ENCODE measurements at places on chromosomes 16 and 17.

- DNase-seq, result peak; percentile 61
Measured at GRCh38 chr17:63911657-63912100, 621 bp upstream of the CSHL1 start.

DNA sequence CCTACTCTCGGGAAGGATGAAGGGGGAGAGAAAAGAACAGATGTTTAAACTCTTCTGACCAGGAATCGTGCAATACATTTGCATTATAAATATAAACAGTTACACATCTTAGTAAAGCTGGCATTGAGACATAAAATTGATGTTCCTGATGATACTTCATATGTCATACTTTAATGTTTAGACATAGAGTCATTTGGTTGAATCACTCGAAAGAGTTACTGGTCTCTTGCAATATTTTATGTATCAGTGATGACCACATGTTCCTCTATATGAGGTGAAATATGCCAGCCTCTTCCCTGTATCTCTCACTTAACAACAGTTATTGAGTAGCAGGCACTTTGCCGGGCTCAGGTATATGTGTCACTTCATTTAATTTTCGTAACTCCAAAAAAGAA is 49.7 kb upstream of the PMFBP1 start:
- no peak for DNase-seq

DNA sequence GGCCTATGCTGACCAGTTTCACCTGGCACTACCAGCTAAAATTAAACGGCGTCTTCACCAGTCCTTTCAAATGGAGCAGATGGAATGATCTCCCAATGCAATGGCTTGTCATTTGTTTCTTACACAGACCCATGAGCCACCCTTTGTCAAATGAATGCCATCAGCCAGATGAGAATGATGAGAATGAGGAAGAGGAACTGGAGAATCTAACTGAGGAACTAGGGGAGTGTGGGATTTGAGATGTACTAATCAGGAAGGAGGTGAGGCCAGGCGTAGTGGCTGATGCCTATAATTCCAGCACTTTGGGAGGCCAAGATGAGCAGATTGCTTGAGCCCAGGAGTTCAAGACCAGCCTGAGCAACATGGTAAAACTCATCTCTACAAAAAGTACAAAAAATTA is 116.4 kb downstream of the HS3ST3A1 start:
- DNase-seq, result no peak

DNA sequence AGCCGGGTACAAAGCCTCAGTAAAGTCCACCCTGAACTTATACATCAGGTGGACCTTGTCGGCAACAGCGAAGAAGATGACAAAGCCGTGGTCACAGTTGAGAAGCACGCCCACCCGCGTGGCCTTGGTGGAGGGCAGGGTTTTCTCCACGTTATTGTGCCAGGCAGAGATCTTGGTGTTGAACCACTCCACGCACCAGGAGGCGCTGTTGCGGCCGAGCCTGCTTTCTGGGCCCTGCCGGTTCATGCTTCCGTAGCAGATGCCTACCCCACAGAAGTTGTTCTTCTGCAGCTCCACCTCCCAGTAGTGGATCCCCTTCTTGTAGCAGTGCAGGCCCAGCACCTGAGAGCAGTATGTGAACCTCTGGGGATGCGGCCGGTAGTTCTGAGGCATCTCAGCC is 22.1 kb downstream of the TRIM25 start:
- no peak for DNase-seq

- DNase-seq, result no peak
Measured at GRCh38 chr16:50144211-50144610, 8.9 kb upstream of the TENT4B start.

GRCh38 chr17:52105591-52105990 is 52.9 kb downstream of the CA10 start:
- DNase-seq, result no peak

DNA sequence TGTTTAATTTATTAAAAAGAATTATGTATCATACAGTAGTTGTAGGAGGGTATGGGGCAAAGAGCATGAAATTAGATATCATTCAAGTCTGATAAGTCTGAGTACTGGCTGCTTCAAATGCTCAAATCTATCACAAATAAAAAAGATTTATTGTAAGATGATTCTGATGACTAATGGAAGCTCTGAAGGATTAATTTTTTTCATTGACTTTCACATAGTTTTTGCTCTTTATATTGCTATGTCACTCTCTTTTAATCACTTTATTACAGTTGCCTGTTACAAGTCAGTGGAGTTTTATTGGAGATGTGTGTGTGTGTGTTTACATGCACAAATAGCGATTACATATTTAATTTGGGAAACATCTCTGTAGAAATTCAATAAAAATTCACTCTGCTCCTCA is 15.0 kb downstream of the MAP2K4 start:
- no peak for DNase-seq

- DNase-seq, result no peak
Measured at GRCh38 chr17:40720899-40721298, 17.3 kb upstream of the KRT24 start.

GRCh38 chr17:55726440-55726839 is 3.8 kb upstream of the TMEM100 start:
- DNase-seq, result peak; percentile 78

GRCh38 chr16:23216658-23217246 is 34.2 kb downstream of the SCNN1G start:
- DNase-seq, result no peak

GRCh38 chr17:8152112-8152775 is at the start of gene PER1:
Gene PER1 (minus strand): TSS chr17:8152404. CDS start chr17:8150706, 1,698 bp downstream.
- peak; percentile 96 for DNase-seq

GRCh38 chr16:12089492-12090150 is 113.1 kb downstream of the SNX29 start:
- DNase-seq, result peak; percentile 44

GRCh38 chr17:64682261-64683181 is 20.4 kb upstream of the SMURF2 start:
- no peak for DNase-seq

DNA sequence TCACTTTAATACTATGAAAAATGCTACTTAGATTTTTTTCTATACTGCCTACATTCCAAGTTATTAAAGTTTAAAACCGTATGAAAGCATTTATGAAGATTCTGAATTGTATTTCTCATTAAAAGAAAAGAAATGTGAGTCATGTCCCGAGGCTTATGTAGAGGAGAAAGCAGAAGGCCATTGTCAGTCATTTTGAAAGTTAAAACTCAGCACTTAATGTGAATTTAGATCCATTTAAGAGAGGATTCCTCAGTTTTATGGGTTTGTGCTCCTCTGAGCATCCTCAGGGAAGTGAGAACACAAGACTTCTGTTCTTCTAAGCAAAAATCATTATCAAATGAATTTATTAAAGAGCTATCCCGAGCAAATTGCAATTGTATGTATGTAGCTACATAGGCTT is 11.8 kb downstream of the C17orf75 start:
- no peak for DNase-seq

- no peak for DNase-seq
Measured at GRCh38 chr17:77560381-77560780, 398.1 kb upstream of the TNRC6C start.

GRCh38 chr16:968620-969019 is 2.2 kb downstream of the LMF1 start:
- no peak for DNase-seq

DNA sequence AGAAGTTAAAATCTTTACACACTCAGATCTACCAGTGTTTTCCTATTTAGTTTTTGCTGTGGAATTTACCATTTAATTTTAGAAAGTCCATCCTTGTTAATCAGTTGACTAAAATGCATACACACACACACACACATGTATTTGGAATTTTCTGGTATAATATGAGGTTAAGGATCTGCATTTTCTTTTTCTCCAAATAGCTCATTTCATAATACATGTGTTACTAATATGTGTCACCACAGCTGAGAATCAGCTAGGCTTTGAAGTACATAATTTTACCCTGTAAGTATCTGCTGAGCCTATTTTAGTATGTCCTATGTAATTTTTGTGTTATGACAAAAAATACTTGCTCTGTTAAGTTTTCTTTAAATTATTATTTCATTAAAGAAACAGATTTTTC is 143.2 kb downstream of the PHKB start:
- no peak for DNase-seq

DNA sequence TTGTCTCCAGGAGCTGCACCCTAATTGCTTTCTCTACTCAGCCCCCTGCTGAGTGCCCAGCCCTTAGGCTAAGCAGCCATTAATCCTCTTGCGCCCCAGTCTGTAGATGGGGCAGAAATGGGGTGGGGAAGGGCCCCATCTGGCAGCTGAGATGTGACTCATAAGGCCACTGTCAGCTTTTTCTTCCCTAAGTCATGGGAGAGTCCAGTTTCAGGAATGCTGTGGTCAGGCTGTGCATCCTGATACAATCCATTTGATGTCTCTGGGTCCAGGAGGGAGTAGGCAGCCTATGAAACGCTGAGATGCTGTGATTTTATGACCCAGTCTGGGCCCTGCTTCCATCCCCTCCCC is 12.3 kb downstream of the PLXDC1 start:
- peak; percentile 80 for DNase-seq

- DNase-seq, result peak; percentile 88
Measured at GRCh38 chr16:18969050-18969854, 14.5 kb upstream of the TMC7 start.

DNA sequence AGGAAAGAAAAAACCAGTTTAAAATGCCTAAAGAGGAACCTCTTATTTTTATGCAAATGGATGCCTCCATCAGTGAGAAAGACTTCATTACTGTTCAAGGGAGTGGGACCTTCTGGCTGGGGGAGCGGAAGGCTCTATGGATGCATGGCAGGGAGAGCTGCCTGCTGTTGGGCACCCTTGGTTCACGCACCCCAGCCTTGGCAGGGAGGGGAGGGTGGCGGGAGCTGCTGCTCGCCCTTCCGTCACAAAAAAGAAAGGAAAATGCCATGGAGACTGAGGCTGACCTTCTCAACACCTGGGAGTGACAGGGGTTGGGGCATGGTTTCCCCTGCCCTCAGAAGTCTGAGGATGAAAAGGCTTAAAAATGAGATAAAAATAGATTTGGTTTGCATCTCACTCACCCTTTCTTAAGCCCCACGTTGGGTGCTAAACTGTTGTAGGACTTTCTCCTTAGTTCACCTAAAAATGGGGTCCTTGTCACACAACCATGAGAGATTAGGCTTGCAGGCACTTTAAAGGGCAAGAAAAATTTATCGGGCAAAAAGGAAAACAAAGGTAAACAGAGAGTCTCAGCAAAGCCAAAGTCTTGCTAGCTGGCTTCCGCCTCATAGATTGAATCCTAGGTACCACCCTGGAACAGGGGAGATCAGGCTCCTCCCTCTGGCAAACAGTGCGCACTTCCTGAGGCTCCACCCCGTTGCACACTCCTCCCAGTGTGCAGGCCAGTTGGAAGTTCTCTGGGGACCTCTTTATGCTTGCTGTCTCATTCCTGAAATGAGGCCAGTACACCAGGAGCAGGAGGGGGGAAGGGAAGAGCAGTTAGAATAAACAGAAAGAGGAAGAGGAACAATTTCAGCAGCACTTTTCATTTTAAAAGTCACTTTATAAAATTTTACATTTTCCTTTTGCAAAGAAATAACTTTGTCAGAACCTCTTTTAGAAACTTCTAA is 31.6 kb downstream of the PHKB start:
- DNase-seq, result no peak

GRCh38 chr17:18986541-18987229 is 17.9 kb downstream of the FAM83G start:
- no peak for DNase-seq

- no peak for DNase-seq
Measured at GRCh38 chr16:83581082-83581481, 226.7 kb upstream of the HSBP1 start.

DNA sequence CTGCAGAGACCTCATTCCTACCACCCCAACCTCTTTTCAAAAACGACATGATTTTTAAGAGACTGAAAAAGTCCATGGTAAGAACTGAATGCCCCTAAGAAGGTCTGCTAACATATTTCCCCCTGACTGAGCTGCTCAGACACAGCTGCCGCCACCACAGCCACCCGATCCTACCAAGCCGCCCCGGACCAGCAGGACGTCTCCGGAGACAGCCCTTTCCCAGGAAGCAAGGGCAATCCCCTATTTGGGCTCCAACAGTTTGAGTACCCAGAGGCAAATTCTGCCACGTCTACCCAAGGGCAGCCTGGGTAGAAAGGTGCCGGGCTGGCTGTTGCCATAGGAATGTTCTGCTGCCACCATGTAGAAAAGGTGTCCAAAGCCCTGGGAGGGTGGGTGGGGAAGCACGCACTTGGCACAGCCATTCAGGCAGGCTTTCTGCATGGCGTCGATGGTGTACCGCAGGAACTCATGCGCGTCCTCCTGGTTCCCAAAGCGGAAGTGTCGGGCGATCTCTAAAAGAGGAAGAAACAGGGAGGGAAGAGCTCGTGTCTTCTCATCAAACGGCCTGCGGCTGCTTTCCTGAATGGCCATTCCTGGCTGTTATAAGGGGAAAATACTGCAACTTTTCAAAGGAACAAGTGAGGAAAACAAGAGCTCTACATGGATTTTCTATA is 13.6 kb downstream of the USP36 start:
- no peak for DNase-seq

DNA sequence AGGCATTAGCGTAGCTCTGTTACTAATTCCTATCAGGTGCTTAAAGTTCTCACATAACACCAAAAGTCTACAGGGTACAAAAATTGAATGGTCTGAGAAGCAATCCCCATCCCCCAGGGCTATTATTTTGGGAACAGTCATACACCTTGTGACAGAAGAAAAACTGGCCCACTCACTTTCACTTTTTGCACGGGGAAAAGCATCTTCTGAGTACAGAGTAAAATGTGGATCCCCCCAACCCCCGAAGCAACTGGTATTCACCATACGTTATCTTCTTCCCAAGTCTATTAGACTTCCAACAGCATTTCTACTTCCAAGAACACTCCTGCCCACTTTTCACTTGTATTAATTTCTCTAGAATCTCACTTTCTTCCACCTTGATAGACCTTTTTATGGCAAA is 11.8 kb downstream of the GGA3 start:
- DNase-seq, result no peak

DNA sequence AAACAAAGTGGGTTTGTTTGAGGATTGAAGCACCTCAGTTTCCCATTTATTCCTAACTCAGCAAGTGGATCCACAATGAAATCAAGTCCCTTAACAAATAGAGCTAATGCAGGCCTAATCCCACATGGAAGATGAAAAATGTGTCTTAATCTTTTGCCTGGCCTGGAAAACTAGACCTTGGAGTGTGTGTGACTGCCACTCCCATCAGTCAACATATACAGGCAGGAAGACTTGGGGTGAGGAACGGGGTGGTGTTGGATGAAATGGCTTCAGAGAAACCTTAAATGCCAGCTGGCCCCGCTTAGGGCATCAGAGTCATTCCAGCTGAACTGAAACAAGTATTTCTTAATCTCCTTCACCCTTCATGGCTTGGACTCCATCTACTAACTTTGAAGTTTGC is 269.5 kb downstream of the MAF start:
- no peak for DNase-seq

DNA sequence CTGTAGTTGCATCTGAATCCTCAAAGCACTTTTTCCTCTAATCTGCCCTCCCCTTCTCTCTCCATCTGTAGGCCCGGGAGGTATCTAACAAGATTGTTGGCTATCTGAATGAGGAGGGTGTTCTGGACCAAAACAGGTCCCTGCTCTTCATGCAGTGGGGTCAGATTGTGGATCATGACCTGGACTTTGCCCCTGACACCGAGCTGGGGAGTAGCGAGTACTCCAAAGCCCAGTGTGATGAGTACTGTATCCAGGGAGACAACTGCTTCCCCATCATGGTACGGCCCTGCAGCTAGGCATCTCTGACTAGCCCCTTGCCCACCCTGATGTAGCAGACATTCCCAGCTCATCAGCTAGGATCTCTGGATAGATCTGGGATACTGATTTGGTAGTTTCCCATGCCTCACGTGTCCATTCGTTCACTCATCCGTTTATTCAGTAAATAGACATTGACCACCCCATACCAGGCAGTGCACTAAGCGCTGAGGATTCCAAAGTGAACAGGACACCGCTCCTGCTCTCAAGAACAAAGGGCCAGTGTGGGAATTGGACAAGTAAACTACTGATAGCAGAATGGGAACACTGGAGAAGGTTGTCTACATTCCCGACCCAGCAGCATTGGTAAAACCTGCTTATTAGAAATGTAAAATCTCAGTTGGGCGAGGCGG is 12.1 kb downstream of the LPO start:
- no peak for DNase-seq

All from RWPE1 (cell line).